NCI-H82 (cell line): ENCODE measurements at places on chromosomes 7 and 10.
A peak's percentile ranks its signal among the peaks of the same experiment; 100 is the strongest.

GRCh38 chr7:45459476-45459875 is 114.7 kb upstream of the ADCY1 start:
- DNase-seq = peak; percentile 43

DNA sequence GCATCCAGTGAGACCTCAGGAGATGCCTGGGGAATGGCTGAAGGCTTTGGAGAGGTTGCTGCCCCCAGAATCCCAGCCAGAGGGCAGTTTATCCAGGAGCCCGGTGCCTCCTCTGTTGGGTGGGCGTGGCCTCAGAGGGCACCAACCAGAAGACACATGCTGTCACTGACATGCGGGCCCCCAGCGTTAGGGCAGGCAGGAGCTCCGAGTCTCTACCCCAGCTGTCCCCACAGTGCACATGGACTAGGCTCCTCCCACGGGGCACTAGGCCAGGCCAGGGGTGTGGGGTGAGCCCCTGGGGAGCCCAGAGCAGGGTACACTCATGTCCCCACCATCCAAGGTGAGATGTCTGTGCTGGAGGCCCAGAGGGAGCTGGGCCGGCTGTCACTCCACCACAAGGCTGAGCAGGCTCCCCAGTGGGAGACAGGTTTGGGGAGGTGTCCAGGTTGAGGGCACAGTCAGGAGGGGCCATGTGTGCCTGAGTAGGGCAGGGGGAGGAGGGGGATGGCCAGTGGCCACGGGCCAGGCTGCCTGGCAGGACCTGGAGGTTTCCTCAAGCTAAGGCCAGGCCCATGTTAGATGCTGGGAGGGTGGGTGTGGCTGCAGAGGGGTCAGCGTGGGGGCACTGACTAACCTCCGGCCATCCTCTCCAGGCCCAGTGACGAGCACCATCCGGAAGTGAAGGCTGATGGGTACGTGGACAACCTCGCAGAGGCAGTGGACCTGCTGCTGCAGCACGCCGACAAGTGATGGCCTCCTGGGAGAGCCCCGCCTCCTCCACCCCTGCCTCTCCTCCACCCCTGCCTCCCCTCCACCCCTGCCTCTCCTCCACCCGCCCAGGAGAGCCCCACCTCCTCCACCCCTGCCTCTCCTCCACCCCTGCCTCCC is 131.3 kb downstream of the FAM53B start:
- DNase-seq = peak; percentile 73

DNA sequence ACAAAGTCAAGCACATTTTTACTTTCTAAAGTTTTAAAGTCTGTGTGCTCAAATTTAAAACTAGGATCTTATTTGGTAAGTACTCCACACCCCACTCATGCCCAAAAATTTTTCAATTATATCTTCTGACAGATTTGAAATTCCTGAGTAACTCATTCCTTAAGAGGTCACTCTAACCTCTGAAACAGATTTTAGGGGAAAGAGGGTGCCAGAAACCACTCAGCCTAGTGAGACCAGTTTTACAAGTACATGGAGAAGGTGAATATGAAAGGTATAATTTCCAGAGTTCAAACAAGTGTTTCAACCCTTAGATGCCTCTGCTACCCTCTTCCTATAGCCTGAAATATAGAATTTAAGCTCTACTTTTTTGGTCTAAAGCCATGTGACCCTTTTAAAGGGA is 79.2 kb downstream of the C7orf25 start:
- DNase-seq = no peak

- DNase-seq = no peak
Measured at GRCh38 chr7:20444030-20444800, 113.5 kb downstream of the ITGB8 start.

DNA sequence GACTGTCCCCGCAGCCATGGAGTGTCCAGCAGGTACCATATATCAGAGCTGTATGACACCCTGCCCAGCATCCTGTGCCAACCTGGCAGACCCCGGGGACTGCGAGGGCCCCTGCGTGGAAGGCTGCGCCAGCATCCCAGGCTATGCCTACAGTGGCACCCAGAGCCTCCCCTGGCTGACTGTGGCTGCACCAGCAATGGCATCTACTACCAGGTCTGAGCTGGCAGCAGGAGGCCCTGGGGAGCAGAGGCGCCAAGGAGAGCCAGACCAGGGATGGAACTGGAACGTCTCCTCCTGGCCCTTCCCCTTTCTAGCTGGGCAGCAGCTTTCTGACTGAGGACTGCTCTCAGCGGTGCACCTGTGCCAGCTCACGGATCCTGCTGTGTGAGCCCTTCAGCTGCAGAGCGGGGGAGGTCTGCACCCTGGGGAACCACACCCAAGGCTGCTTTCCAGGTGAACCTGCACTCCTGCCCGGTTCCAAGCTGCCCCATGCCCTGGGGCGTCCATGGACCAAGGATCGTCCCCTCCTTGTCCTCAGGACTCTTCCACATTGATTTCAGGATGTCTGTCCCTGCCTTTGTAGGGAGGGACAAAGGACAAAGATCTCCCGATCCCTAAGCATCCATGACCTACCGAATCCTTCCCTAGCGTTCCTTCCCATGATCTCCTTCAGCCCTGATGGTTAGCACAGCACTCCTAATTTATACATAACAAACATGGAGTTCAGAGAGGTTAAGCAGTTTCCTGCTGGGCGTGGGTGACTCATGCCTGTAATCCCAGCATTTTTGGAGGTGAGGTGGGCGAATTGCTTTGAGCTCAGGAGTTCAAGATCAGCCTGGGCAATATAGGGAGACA is 33.3 kb downstream of the EPHB4 start:
- DNase-seq = no peak

DNA sequence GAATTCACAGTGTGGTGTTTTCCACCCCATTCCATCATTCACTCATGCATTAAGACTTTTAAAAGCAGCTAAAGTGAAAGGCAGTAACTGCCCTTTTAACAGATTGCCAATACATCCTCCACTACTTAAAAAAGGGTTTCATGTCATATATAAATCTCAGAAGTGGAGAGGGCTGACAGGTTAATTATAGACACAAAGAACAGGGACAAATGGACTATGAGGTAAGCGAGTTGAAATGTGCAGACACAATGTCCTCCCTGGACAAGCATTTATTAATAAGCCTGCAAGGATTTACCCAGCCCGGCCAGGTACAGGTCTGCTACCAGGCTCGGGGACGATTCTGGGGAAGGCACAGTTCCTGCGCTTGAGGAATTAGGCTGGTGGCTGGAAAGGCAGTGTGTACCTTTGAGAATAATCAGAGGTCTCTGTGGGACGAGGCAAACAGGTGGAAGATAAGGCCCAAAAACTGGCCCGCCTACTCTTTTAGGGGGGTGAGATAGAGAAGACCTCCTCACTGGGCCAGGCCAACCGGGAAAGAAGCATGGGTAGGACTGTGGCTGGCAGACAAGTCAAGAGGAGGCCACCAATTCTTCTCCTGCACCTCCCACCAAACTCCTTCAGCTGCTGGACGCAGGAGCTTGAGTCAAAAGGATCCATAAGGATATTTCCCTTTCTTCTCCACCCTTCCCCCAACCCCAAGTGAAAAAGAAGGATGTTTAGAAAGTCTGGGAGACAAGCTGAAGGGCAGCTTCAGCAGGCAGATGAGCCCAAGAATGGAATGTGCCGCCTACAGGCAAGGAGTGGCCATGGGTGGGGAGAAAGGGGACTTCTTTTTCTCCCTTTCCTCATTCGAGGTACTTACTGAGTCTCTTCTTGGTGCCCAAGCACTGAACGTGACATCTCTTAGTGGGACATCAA is 1.5 kb downstream of the PDLIM1 start:
- DNase-seq = peak; percentile 63

DNA sequence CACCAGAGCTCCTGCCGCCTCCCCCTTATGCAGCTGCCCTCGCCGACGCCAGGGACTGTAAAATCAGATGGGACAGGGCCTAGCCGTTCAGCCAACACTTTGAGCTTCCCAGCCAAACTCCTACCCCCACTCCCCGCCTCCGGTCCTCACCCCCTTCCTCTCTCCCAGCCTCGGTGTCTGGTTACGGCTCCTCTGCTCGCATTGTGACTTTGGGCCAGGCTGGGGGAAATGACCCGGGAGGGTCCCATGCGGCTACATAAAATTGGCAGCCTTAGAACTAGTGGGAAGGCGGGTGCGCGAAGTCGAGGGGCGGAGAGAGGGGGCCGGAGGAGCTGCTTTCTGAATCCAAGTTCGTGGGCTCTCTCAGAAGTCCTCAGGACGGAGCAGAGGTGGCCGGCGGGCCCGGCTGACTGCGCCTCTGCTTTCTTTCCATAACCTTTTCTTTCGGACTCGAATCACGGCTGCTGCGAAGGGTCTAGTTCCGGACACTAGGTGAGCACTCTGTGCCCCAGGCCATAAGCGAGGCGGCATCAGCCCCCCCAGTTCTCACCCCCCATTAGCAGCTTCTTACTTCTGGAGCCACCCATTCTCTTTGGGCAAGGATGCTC is at the start of gene KAZALD1:
KAZALD1 (plus strand) TSS at position 366 of the 608 bp plus-strand sequence. CDS start 604 bp downstream, outside the sequence.
- DNase-seq = peak; percentile 70

DNA sequence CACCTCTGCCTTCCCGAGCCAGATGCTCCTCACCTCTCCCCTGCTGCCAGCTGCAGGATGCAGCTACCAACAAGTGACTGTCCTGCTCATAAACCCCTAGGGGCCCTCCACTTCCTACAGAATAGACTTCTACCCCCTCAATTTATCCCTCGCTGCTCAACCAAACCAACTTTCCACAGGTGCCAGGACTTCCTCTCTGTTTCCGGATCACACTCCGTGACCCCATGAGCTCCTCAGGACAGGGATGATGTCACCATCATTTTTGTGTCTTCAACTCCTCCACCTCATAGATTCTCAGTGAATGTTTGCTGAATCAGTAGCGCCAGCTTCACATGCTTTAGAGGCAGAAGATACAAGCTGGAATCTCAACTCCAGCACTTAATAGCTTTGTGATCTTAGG is 25.8 kb upstream of the ADRB1 start:
- no peak for DNase-seq

GRCh38 chr10:69668721-69669120 is 38.7 kb downstream of the FAM241B start:
- DNase-seq = no peak

- DNase-seq = no peak
Measured at GRCh38 chr7:95220328-95220727, 104.0 kb downstream of the PON1 start.

DNA sequence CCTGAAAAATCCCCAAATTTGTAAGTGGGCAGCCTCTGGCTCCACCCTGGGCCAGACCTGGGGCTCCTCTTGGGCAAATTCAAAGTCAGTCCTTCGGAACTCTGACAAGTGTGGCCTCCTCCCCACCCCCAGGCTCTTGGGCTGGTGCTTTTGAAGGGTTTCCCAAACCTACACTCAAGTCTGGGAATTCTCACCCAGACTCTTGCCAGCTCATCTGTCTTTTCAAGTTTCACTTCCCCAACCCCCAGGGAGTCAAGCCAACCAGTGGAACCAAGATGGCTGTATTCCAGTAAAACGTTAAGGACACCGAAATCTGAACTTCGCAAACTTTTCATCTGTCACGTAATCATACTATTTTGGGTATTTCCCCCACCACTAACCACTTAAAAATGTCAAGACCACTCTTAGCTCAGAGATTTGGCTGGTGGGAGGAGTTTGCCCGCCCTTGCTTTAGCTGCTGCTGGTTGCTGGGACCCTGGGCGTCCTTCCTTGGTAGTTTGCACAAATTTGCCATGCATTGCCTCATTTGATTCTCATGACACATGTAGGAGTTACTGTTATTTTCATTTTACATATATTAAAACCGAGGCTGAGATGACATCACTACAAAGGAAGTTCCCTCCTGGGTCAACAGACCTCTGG is 1.7 kb upstream of the MYO1G start:
- no peak for DNase-seq

DNA sequence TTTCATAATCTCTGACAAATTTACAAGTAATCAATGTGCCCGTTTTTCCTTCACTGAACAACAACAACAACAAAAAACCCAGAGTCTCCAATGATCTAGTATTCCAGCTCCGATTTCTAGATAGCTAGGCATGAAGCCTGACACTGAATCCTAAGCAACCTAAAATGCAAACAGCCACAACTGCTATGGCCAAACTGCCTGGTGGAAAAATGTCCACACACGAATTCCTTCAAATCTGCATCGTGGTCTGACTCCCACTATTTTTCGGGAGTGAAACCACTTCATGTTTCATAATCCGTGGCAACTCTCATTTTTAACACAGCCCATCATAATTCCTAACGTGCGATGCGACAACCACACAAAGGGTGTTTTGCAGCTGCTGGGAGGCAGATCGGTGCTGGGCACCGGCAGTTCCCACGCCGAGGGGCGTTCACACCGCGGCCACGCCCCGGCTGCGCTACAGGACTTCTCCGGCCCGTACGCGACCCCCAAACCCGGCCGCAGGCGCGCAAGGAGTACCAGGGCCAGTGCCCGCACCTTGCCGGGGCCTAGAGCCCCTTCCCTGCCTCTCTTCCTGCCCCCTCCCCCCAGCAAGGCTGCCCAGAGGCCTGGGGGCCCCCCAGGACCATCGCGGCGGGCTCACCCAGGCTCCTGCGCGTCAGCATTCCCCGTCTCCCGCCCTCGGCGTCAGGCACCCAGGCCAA is 814 bp downstream of the RUFY2 start:
- DNase-seq = peak; percentile 79

DNA sequence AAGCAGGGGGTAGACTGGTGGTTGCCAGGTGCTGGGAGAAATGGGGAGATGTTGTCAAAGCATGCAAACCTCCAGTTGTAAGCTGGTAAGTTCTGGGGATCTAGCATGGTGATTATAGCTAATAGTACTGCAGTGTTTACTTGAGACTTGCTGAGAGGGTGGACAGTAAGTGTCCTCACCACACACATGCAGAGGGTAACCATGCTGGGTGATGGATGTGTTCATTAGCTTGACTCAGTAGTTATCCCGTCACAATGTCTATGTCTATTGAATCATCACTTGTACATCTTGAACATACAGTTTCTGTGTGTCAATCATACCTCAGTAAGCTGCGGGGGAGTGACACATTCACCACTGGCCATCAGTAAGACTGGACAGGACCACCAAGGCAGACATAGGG is 42.1 kb downstream of the GSDME start:
- no peak for DNase-seq

DNA sequence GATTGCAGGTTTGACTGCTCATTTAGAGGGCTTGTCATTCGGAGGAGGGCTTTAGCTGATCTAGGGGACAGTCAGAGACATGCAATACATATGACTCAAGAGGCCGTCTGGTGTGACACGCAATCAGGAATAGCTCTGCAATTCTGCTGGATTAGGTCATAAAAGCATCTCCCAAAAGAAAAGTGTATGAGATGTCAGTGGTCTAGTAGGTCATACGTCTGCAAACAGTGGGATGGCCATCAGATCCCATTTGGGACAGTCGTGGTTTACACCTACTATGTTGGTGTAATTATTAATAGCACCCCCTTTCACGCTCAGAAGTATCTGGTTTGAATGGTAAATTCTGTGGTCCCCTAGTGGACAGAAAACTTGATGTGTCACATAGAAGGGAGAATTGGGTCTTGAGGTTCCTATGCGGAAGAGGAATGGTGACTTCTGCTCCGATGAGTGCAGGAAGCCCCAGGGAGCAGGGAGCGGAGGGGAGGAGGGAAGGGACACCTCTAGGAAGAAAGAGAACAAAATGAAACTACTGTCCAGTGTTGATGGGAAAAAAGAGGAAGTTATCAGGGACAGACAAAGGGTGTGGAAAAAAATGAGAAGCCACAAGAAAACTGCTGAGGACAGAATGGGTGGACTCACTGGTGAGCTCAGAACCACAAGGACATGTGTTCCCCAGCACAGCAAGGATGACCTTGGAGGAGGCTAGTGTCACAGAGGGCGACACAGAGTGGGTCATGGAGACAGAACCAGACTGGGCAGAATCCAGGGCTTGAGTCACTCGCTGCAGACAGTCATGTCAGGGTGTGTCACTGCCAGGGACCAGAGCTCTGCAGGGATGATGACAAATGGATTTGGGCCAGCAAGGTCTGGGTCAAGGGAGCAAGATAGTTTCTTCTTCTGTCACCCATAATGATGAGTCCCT is 59.9 kb downstream of the MAP3K8 start:
- DNase-seq = no peak
